ENCODE measurements at places on chromosomes 11 and 22.

DNA sequence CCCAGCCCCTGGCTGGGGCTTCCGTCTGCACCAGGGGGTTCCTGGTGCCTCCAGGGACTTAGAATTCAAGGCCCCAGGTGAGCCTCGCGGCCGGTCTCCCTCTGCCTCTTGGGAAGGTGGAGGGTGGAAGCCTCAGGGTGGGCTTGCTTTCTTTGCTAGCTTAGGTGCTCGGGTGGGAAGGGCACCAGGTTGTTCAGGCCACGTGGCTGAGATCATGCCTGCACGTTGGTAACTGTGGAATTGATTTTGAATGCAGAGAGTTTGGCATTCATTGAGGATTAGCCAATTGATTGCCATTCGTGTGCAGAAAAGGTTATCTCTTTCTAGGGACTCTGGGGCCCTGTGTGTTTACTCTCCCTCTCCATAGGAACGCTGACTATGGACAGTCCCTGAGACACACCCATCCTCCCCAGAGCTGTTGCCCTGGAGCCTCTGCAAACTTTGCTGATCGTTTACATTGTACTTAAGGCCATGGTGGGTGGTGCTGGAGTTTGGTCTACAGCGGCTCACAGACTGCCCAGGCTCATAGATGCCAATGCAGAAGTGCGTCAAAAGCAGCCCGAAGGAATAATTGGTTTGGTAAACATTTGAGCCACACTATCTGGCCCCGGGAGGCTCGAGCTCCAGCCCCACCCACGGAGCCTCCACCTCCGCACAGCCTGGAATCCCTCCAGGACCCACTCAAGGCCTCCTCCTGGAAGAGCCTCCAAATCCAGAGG, 1457.7 kb downstream of the BRD1 start:
- no peaks in the 10 kb centered on the region for H3K36me3 ChIP-seq
- DNase-seq: peak; percentile 84
- H3K27ac ChIP-seq: no peak overlapping the region
- peaks cover 8% of the 10 kb centered on the region for H3K4me1 ChIP-seq
- peaks cover 3% of the 10 kb centered on the region for H3K27me3 ChIP-seq

- no peak overlapping the region for H3K4me3 ChIP-seq
- DNase-seq: no peak
- peaks cover 6% of the 10 kb centered on the region for H3K27me3 ChIP-seq
- no peaks in the 10 kb centered on the region for H3K36me3 ChIP-seq
- no peaks in the 10 kb centered on the region for H3K4me1 ChIP-seq
Observed at GRCh38 chr11:131744847-131745246, 374.4 kb downstream of the NTM start.

DNA sequence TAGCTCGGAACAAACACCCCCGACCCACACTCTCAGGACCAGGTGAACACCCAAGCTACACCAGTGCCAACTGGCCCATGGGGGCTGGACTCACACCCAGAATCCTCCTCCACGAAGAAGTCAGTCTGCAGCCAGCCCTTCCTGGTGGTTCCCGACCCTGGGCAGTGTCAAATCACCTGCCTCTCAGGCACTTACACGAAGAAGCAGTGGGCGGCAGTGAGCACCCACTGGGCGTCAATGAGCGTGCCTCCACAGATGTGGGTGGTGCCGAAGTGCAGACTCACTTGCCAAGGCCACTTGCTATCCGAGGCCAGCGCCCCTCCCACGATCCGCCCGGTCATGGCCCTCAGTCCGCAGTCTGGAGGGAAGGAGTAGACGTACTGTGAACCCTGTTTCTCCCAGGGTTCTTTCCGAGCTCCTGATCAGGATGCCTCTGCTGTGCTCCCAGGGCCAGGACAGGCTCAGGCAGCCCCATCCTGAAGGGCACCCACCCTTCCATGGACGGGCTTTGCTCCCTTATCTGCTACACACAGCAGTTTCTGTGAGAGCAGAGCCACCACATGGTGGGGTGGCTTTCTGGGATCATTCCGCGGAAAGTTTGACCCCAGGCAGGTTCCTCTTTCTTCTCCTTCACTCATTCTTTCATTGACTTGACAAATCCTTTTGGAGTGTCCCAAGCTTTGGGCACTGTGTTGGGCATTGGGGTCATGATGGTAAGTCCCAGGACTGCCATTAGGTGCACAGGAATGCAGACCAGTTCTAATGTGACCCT, 19.4 kb downstream of the TMPRSS13 start:
- H3K4me3 ChIP-seq: no peak overlapping the region
- no peak overlapping the region for H3K27ac ChIP-seq
- H3K27me3 ChIP-seq: peaks cover 2% of the 10 kb centered on the region
- H3K4me1 ChIP-seq: peaks cover 6% of the 10 kb centered on the region
- no peaks in the 10 kb centered on the region for H3K36me3 ChIP-seq

DNA sequence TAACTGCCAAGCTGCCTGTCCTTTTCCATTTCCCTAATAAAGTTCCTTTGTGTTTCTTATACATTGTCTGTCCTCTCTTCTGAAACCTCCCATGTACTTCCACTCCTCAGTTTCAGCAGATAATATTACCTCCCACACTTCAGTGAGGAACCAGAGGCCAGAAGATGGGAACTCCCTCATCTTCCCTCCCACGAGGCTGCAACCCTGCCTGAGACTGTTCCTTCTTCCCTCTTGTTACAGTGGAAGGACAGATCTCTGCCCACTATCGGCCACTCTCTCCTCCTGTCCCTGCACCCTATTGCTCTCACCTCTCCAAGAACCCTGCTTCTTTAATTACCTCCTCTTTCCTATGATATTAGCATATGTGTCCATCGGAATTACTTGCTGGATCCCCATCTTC, 38.1 kb upstream of the SWAP70 start:
- no peak overlapping the region for H3K27ac ChIP-seq
- no peaks in the 10 kb centered on the region for H3K27me3 ChIP-seq
- no peaks in the 10 kb centered on the region for H3K36me3 ChIP-seq
- peaks cover 13% of the 10 kb centered on the region for H3K4me1 ChIP-seq
- DNase-seq: peak; percentile 49

DNA sequence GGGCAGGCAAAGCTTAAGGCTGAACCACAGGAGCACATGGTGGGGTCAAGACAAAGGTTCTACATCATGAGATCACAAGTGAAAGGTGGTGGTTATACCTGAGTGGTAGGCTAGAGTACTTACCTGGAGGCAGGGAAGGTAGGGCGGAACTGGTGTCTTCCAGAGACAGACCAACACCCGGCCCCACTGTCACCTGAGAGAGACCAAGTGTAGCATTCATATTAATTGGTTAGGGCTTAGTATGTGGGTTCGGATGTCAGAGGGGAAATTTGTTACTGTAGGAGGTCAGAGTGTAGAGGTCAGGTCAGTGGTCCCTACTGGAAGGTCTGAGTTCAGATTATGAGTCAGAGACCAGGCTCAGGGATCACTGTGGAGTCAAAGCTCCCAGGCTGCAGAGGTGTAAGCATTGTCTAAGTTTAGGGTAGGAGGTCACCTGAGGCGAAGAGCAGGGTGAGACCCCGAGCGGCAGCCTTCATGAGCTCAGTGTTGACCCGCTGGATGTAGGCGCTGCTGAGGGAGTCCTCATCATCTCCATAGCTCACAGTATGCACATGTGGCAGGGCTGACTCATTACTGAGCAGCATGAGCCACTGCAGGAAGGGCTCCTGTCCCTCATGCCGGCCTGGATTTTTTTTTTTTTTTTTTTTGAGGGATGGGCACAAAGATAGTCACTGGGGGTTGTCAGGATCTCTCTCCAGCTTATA, 3.2 kb downstream of the TPP1 start:
- H3K4me3 ChIP-seq: no peak overlapping the region
- no peak overlapping the region for H3K27ac ChIP-seq
- DNase-seq: no peak
- no peaks in the 10 kb centered on the region for H3K27me3 ChIP-seq
- peaks cover 47% of the 10 kb centered on the region for H3K4me1 ChIP-seq
- peaks cover 14% of the 10 kb centered on the region for H3K36me3 ChIP-seq

GRCh38 chr22:42863349-42863961, 6.4 kb upstream of the ARFGAP3 start:
- no peak overlapping the region for H3K4me3 ChIP-seq
- H3K27me3 ChIP-seq: no peaks in the 10 kb centered on the region
- DNase-seq: no peak
- H3K27ac ChIP-seq: no peak overlapping the region

DNA sequence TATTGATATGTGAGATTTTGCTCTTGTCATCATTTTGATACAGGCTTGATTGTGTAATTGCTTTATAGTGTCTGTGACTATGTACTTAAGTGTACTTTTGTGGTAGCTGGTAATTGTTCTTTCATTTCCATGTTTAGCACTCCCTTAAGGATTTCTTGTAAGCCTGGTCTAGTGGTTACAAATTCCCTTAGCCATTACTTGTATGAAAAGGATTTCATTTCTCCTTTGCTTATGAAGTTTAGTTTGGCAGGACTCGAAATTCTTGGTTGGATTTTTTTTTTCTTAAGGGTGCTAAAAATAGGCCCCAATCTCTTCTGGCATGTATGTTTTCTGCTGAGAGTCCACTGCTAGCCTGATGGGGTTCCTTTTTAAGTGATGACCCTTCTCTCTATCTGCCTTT, 346.8 kb downstream of the JRKL start:
- H3K27ac ChIP-seq: no peak overlapping the region
- H3K4me1 ChIP-seq: no peaks in the 10 kb centered on the region
- H3K27me3 ChIP-seq: no peaks in the 10 kb centered on the region
- H3K36me3 ChIP-seq: no peaks in the 10 kb centered on the region
- no peak overlapping the region for H3K4me3 ChIP-seq

DNA sequence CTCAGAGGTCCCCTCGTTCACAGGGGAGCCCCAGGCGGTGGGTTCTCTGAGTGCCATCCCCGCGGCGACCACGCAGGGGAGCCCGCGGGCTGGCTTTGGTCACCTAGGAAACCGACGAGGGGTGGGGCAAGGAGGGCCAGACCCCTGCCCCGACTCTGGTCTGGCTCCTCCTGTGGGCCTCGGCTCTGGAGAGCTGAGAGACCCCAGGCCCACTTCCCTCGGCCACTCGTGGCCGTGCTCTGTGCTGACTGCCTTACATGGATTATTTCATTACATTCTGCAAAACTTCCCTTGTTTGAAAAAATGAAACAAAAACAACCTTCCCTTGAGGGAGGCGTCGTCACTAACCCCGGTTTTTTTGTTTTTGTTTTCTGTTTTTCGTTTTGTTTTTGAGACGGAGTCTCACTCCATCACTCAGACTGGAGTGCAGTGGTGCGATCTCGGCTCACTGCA, 15.1 kb upstream of the CYTH4 start:
- H3K4me3 ChIP-seq: peak overlapping the region; percentile 22
- H3K36me3 ChIP-seq: no peaks in the 10 kb centered on the region
- H3K4me1 ChIP-seq: no peaks in the 10 kb centered on the region
- peaks cover 34% of the 10 kb centered on the region for H3K27me3 ChIP-seq

DNA sequence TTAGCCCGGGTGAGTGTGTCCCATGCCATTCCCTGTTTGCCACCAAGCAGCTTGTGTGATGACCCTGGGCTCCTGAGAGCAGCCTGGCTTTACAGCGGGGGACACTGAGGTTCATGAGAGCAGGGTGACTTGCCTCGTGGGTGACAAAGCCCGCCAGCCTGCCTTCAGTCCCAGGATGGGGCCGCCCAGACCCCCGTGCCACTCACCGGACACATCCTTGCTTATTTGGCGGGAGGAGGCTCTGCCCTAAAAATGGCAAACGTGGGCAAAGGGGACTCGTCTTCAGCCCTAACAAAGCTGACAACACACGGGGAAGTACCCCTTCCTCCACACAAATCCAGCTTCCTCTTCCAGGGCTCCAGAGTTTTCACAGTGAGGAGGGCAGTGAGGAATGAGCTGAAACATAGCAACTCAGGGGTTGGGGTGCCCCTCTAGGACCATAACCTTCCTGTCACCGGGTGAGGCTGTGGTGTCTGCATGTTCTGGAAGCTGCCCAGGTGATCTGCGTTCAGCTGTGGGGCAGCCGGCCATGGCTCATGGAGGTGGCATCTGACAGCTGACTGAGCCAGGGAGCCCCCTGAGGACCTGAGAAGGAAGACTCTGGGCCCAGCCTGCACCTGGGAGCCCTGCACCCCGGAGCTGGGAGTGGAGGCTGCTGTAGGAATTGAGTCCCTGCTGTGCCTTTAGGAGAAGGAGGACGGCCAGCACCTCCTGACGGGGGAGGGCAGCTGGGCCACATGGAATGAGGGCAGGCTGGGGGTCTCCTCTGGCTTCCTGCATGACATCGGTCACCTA, 16.7 kb downstream of the RIBC2 start:
- H3K27me3 ChIP-seq: no peaks in the 10 kb centered on the region
- no peaks in the 10 kb centered on the region for H3K36me3 ChIP-seq
- peak; percentile 52 for DNase-seq
- H3K27ac ChIP-seq: no peak overlapping the region
- no peak overlapping the region for H3K4me3 ChIP-seq

DNA sequence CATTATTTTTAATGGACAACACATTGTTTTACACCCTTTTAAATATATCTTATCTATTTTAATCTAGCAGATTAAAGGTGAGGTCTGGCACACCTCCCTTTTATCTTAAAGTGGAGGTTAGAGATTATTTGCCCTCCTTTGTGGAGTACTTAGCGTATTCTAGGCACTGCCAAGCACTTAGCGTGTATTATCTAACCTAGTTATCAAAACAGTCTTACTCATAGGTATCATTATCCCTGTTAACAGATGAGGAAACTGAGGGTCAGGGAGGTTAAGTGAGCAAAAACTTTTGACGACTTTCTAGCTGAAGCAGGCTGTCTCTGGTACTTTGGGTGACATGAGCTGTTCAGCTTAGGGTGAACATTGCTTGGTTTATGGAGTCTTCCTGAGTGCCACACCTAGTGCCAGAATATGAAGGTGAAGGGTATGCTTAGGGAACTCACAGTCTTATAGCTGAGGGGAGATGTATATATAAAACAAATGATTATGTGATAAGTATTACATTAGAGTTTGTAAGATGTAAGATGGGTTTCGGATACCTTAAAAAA, 55.0 kb downstream of the ZNRF3 start:
- no peak overlapping the region for H3K27ac ChIP-seq
- H3K4me1 ChIP-seq: no peaks in the 10 kb centered on the region
- no peaks in the 10 kb centered on the region for H3K27me3 ChIP-seq

DNA sequence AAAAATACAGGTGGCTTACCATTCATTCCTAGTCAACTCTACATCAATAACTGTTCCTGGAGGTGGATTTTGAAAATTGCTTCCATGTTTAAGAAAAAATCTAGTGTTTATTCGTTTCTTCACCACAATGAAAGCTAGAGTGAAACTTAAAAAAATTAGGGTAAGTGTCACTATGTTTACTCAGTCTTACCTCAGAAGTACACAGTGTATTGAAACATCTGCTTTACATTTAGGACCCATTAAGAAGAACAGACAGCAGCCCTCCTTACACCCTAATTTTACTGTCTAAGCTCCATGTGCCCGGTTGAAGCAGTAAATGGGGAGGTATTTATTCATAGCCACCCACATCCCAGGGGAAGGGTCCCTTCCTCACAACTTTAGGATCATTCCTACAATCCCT, 51.4 kb downstream of the PIWIL3 start:
- H3K27ac ChIP-seq: no peak overlapping the region
- peaks cover 15% of the 10 kb centered on the region for H3K27me3 ChIP-seq

GRCh38 chr11:87300640-87301380, 263.1 kb downstream of the TMEM135 start:
- no peaks in the 10 kb centered on the region for H3K27me3 ChIP-seq
- H3K36me3 ChIP-seq: no peaks in the 10 kb centered on the region
- DNase-seq: no peak
- no peaks in the 10 kb centered on the region for H3K4me1 ChIP-seq
- H3K27ac ChIP-seq: no peak overlapping the region
- H3K4me3 ChIP-seq: no peak overlapping the region

- H3K4me1 ChIP-seq: peaks cover 57% of the 10 kb centered on the region
- H3K27ac ChIP-seq: peak overlapping the region; percentile 16
- H3K27me3 ChIP-seq: no peaks in the 10 kb centered on the region
- no peak overlapping the region for H3K4me3 ChIP-seq
- no peak for DNase-seq
- H3K36me3 ChIP-seq: no peaks in the 10 kb centered on the region
Observed at GRCh38 chr11:3865388-3866193, 10.1 kb downstream of the STIM1 start.

Data from suprapubic skin (tissue), 4 donors.